IMR-90 (cell line): ENCODE measurements at places on chromosomes 5 and 9. TPM values are rescaled to one million over a fixed set of nuclear protein-coding genes. Genes with fewer than 3 reads are reported as not detected.

LPCAT1 gene
- total RNA-seq: 17.7 and 22.2 TPM in 2 replicates

IFNA21 gene
- total RNA-seq: not detected in 2 replicates

KLF9 gene
- total RNA-seq: 7.5 and 11.4 TPM in 2 replicates

CHSY3 gene
- 1.3 and 1.4 TPM in 2 replicates for total RNA-seq

GAS1 gene
- total RNA-seq: 1.8 and 3.1 TPM in 2 replicates

FREM1 gene
- total RNA-seq: under 0.01 TPM in 1 of 2 replicates, not detected in the other

FABP6 gene
- total RNA-seq: not detected in 2 replicates

LECT2 gene
- total RNA-seq: not detected in 2 replicates

SIGMAR1 gene
- 38.6 and 44.6 TPM in 2 replicates for total RNA-seq

RELL2 gene
- total RNA-seq: 2.2 TPM in 2 replicates
